ENCODE measurements at places on chromosomes 5 and 9. TPM values are rescaled to one million over a fixed set of nuclear protein-coding genes. Genes with fewer than 3 reads are reported as not detected.

GRCh38 chr9:109248133-109248581 is 72.7 kb downstream of the EPB41L4B start:
- no peak for DNase-seq

The C5orf52 gene
- not detected for total RNA-seq

GRCh38 chr5:96734871-96735325 is 72.7 kb downstream of the CAST start:
- peak; percentile 17 for DNase-seq

- no peak for DNase-seq
Observed at GRCh38 chr5:5784101-5784500, 361.6 kb downstream of the ICE1 start.

- DNase-seq, result no peak
Observed at GRCh38 chr5:21142791-21143190, 1154.8 kb upstream of the CDH18 start.

- no peak for DNase-seq
Observed at GRCh38 chr5:131114754-131115153, 50.3 kb downstream of the HINT1 start.

DNA sequence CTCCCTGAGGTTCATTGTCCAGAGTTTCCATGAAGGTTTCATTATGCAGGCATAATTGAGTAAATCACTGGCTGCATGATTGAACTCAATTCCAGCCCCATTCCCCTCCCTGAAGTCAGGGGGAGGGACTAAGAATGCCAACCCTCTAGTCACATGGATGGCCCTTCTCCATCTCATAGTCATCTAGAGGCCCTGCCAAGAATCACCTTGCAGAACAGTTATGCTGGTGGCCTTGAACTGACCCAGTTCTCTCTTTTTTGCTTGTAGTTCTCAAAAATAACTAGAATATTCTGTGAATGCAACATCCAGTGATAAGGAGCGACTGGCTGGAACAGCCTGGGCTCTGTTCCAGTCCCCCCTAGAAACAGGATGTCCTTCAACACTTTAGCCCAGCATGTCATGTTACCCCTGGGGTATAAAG is 31.7 kb downstream of the SLC35A4 start:
- DNase-seq, result no peak

DNA sequence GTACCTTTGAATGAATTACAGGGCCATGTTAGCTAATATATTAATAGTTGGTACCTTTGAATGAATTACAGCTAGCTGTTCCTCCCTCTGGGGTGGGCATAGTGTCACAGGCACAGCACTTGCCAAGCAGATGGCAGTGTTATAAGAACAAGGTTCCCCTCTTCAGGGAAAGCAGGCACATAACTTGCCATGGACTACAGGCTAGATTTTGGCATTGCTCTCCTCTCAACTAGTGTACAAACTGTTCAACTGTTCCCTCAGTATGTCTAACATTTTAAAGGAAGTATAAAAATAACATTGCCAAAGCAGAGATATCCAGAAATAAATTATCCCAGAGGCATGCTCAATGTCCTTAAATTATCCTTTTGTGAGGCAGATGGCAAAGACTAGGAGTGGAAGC is 33.7 kb downstream of the ABITRAM start:
- no peak for DNase-seq

GRCh38 chr5:31657315-31657979 is 18.5 kb downstream of the PDZD2 start:
- no peak for DNase-seq

GRCh38 chr5:95669540-95669939 is 13.3 kb downstream of the SPATA9 start:
- DNase-seq, result peak; percentile 92

DNA sequence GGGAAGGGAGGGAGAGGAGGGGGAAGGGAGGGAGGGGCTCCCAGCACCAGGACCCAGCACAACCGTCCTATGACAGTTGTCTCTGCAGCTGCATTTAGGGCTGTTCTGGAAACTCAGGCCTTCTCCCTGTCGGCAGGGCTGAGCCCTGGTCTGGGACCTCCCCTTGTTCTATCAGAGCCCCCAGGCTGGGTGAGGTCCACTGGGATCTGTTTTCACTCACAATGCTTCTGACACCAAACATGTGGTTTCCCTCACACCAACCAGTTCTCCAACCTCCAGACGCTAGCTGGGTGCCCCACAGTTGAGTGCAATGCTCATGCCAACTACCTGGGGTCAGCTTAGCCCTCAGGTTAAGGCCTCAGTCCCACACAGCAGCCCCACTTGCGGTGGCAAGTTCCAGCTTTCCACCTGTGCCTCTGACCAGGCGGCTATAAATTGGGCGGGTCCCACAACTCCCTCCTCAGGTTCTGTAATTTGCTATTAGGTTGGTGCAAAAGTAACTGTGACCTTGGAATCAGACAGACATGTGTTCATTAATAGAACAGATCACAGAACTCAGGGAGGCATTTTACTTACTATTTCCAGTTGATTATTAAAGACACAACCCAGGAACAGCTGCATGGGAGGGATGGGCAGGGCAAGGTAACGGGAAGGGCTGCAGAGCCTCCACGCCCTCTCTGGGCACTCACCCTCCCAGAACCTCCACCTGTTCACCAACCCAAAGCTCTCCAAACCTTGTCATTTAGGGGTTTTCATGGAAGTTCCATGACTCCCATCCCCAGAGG is 13.5 kb downstream of the ADAMTS2 start:
- DNase-seq, result no peak

- DNase-seq, result no peak
Observed at GRCh38 chr9:121662359-121662758, 10.9 kb downstream of the DAB2IP start.

The GALNT10 gene
- 38.8 TPM for total RNA-seq

DNA sequence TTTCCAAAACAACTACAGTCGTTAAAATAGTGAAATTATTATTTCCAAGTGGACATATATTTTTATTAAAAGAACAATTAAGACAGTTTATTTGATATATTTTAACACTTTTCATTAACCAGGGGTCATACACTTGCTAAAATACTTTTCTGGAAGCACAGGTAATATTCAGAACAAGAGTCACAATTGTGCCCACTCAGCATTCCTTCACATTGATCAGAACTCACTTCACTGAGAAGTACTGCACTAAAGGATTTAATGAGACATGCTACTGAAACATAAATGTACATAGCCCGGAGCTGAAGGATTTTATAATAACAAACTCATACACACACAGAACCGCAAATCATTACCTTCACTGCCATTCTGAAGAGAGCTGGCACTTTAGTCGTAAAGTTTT is 361.8 kb downstream of the ARL15 start:
- no peak for DNase-seq

GRCh38 chr5:10682801-10683525 is 78.1 kb downstream of the DAP start:
- DNase-seq, result no peak

GRCh38 chr5:54226215-54226614 is 84.2 kb downstream of the ARL15 start:
- no peak for DNase-seq

DNA sequence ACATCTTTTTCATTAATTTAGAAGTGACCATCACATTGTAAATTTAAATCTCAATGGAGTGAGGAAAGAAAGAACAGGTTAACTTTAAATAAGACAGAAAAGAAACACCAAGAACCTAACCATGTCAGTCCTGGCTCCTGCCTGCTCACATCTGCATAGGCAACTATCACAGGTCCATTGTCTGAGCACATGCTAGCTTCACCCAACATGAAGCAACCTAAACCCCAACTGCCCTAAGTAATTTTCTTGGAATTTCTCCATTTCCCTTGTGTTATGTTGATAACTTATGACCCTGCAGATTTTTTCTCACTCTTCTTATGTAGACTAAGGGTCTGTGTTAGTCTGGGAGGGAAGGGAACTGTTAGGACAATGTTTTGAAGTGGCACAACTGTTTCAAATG is 2205.8 kb upstream of the ACO1 start:
- no peak for DNase-seq

DNA sequence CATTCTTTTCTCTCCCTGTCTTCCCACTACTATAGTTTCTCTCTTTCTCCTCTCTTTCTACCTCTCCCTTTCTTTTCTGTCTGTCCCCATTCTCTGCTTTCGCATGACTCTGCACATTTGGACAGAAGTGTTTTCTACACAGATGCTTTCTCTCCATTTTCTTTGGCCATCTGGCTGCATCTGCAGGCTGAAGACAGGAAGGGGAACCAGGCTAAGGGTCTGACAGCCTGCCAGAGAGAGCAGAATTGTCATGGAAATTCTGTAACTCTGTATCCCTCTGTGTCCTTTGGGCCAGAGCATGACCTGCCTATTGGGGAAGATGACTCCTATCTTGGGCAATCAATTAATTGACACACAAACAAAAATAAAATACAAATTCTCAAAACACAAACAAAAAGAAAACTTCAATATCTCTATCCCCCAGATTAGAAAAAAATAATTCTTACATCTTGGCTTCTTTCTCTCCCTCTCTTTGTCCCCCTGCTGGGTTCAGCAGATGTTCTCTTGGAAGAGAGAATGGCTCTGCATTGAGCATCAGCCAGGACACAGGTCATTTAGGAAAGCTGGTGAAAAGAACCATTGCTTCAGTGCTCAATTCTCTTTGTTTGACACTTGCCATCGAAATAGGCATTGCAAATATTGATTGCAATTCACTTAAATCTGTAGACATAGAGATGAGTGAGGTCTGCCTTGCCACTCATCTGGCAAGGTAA is 415.9 kb upstream of the KLF4 start:
- DNase-seq, result no peak

GRCh38 chr5:127875235-127876021 is 172.2 kb downstream of the CCDC192 start:
- peak; percentile 85 for DNase-seq

The PCDHA8 gene
- total RNA-seq, result not detected

The DNAH5 gene
- 0.17 TPM for total RNA-seq

- no peak for DNase-seq
Observed at GRCh38 chr9:4904322-4905134, 80.5 kb upstream of the JAK2 start.

DNA sequence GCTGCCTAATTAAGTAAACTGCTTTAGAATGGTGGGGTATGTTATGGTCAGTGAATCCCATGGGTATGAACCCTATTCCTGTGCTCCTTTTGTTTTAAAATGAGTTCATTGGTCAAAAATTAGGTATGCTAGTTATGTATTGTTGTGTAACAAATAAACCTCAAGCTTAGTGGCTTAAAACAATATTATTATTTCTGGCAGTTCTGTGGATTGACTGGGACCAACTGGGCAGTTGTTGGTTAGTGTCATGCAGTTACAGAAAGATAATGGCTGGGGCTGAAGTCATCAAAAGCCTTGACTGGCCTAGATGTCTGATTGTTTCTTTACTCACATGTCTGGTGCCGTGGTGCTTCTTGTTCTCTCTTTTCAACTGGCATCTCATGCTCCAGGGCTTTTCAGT is 8.9 kb upstream of the PTAR1 start:
- DNase-seq, result no peak

GRCh38 chr9:97801180-97801579 is 51.8 kb upstream of the FOXE1 start:
- DNase-seq, result no peak

DNA sequence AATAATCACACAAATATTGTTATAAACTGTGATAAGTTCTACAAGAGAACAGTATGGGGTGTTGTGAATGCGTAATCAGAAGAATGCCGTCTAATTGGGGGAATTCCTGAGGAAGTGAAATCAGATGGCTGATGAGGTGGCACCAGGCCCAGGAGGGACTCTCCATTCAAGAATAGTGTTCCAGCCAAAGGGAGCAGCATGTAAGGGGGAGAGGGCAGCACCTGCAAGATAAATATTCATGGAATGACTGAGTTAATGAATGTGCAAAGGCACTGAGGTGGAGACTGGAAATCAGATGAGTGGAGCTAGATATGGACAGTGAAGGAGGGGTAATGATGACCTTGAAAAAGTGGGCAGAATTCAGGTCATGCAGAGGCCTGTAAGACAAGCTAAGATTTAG is 250.6 kb downstream of the ARRDC3 start:
- peak; percentile 79 for DNase-seq

DNA sequence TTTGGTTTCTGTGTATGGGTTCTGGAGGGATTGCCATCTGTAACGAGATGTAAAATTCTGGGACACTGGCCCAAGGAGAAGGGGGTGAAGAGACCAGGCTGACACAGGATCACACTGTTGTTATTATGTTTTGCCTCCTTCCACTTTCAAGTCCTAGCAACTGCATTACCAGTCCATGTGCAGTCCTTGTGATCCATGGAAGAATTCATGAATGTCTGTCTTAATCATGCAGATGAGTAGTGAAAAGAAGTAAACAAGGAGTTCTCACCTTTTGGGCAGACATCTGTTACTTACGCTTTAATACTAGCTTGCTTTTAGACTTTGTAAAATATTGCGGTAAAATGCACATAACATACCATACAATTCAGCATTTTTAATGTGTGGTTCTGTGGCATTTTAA is 18.3 kb downstream of the MEGF10 start:
- DNase-seq, result no peak

DNA sequence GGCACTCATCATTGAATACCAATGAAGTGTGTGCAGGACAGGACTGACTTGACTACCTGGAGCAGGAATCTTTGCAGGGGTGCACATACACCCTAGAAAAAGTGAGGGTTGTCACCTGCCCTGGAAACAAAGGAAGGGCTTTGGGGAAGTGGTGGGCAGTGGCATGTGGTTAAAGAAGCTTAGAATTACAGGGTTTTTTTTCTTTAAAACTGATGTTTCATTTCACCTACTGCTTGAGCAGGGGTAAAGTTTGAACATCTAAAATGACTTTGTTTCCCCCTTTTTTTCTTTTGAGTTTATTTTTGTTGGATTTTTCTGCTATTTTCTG is 2.0 kb upstream of the KDM3B start:
- no peak for DNase-seq

The ENTPD2 gene
- not detected for total RNA-seq

DNA sequence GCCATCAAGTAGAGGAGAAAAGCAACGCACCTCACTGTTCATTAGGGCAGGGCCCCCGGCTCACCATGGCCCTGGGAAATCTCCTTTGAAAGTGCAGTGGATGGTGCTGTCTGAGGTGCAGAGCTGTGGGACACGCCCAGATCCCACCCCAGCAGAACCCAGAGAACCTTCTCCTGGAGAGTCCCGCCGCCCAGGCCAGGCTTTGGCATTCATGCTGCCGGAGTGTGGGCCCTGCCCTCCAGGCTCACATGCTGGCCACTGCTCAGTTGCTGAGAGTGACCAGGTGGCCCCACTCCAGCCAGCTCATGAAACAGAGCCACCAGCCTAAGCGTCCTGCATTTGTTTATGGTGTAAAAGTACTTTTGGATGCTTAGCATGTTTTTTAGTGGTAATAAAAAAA is 23.8 kb upstream of the LRRC14B start:
- DNase-seq, result no peak

The GBGT1 gene
- total RNA-seq, result 28.0 TPM

The NPM1 gene
- total RNA-seq, result 1,923 TPM
